ENCODE measurements at places on chromosomes 12 and 14. TPM values are rescaled to one million over a fixed set of nuclear protein-coding genes. Genes with fewer than 3 reads are reported as not detected.

Gene ZDHHC22
- total RNA-seq: not detected

Gene CPNE6
- not detected for total RNA-seq

Gene APPL2
- 34.5 TPM for total RNA-seq

Gene MPHOSPH9
- 34.9 TPM for total RNA-seq

Gene KERA
- total RNA-seq: not detected

Gene KRT72
- total RNA-seq: not detected

Gene KRT80
- under 0.01 TPM for total RNA-seq

Gene PLEKHG7
- not detected for total RNA-seq

Gene KRT85
- total RNA-seq: not detected

Gene ANAPC7
- total RNA-seq: 39.1 TPM

Gene TSPAN9
- total RNA-seq: 4.4 TPM

Gene AMDHD1
- total RNA-seq: not detected

Gene PSME1
- 93.7 TPM for total RNA-seq

Gene GALNT6
- total RNA-seq: 1.8 TPM

Gene HOXC9
- total RNA-seq: 2.9 TPM

Gene GUCY2C
- not detected for total RNA-seq

Gene RAD51AP1
- total RNA-seq: 12.1 TPM

Gene FOXM1
- 26.2 TPM for total RNA-seq

Gene C12orf54
- total RNA-seq: not detected

Gene AICDA
- total RNA-seq: not detected

Gene ACSS3
- total RNA-seq: 4.9 TPM

Gene RNASE3
- total RNA-seq: not detected

Gene PTPN6
- not detected for total RNA-seq

Gene ING4
- 21.7 TPM for total RNA-seq

Gene PTPRB
- under 0.01 TPM for total RNA-seq

Gene RPL10L
- total RNA-seq: not detected

Gene C14orf180
- not detected for total RNA-seq

Gene DTX1
- total RNA-seq: 0.73 TPM

Gene RPGRIP1
- not detected for total RNA-seq

Gene LTB4R2
- 5.3 TPM for total RNA-seq

Gene SIX4
- total RNA-seq: 10.8 TPM

Gene PLEKHH1
- 0.98 TPM for total RNA-seq

Gene TSPAN19
- under 0.01 TPM for total RNA-seq

Gene GARIN6
- total RNA-seq: not detected

Gene GLS2
- total RNA-seq: under 0.01 TPM

Gene CIROP
- not detected for total RNA-seq

Gene PRMT5
- total RNA-seq: 106 TPM

Gene TAS2R19
- total RNA-seq: 5.5 TPM

Gene SYT1
- 1.4 TPM for total RNA-seq

Gene SMAGP
- 24.4 TPM for total RNA-seq

Gene SIX6
- total RNA-seq: not detected

Gene ATP6V1D
- total RNA-seq: 70.4 TPM

Gene PTHLH
- total RNA-seq: 0.73 TPM

Gene ANO4
- 4.3 TPM for total RNA-seq
